Thoracic aorta (tissue), 2 donors: ENCODE measurements at places on chromosomes 12 and 14.

- DNase-seq, result no peak
Measured at GRCh38 chr12:123075646-123076171, 75.2 kb downstream of the PITPNM2 start.

DNA sequence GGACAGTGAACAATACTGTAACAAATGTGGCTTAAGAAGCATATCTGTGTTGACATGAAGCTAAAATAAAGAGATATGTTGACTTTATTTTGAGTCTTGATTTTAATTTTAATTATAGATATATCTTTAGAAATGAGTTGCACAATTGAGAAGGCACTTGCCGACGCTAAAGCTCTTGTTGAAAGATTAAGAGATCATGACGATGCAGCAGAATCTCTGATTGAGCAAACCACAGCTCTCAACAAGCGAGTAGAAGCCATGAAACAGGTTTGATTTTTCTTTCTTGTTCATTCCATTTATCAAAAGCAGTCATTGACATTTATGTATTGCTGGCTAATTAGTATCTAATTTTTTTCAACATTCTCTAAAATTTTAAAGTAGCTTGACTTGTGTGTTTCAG, 15.8 kb downstream of the FGFR1OP2 start:
- DNase-seq, result no peak

DNA sequence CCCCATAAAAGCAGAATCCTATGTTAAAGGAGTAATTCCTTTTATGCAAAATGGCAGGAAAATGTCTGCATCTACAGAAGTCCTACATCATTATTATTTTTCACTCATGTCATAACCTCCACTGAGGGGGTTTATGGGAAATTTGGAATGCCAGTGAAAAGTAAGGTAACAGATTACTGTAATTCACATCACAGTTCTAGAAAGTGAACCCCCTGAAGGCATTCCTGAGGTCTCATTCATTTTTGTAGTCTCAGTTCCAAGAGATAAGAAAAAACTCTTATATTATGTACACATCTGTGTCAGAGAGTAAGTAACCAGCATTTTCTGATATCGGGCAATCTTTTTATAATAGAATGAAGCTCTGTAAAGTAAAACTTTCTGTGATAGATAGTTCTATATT, 28.8 kb upstream of the BCAT1 start:
- DNase-seq, result no peak

- no peak for DNase-seq
Measured at GRCh38 chr14:55249423-55249822, 21.8 kb upstream of the FBXO34 start.

DNA sequence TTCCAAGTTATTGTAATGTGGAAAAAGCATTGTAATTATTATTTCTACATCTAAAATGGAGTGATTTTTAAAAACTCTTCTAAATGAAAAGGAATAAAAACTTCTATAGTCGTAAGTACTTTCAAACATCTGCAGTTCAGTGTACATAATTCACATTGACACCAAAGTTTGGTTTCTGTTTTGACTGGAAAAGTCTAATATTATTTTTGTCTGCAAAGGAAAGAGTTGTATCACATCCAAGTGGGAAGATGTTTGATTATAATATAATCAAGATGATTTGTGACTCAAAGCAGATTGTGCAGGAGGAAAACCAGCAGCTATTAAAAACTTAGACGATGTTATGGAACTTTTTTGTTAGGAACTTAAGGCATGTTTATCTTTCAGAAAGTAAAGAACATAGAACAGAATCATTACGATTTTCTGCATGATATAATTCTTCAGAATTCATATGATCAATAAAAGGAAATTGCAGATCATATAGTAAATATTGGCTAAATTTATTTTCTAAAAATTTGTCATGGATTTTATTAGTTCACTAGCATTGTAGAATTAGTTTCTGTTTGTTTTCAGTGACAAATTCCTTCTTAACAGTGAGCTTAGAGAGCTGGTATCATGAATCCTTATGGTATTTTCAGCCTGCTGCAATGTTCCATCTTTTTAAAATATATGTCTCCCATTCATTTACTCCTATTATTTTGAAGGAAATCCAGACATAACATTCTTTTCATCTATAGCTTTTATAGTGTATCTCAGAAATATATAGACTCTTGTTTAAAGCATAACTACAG, 145.8 kb downstream of the MIPOL1 start:
- DNase-seq, result no peak

- peak; percentile 47 for DNase-seq
Measured at GRCh38 chr12:26125400-26126339, 833 bp upstream of the BHLHE41 start.

- no peak for DNase-seq
Measured at GRCh38 chr12:10607885-10608458, 5.4 kb downstream of the MAGOHB start.

GRCh38 chr12:76685246-76685678, 78.7 kb upstream of the ZDHHC17 start:
- DNase-seq, result no peak

DNA sequence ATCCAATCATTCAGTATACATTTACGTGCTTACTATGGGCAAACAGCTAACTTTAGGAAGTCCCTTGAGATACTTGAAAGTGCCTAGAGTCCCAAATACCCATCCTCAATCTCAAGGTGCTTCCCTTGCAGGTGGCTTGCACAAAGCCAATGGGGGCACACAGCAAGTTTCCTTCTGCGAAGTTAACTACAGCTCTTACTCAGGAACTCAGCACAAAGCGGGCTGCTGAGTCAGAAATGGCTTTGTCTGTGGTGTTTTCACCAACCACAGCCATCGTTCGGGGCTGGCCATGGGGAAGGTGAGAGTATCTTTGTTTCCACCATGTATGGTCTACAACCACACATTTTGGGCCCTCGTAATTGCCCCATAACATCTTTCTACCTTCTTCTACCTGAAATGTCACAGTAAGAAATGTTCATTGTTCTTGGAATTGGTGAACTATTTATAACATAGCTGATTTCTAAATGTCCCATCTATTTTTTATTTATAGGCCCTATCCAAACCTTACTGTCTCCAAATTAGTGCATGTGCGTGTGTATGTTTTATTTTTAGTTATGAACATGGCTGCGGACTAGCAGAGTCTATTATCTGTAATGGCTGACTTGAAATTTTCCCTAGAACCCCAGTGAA, 13.9 kb downstream of the MFAP5 start:
- DNase-seq, result no peak

DNA sequence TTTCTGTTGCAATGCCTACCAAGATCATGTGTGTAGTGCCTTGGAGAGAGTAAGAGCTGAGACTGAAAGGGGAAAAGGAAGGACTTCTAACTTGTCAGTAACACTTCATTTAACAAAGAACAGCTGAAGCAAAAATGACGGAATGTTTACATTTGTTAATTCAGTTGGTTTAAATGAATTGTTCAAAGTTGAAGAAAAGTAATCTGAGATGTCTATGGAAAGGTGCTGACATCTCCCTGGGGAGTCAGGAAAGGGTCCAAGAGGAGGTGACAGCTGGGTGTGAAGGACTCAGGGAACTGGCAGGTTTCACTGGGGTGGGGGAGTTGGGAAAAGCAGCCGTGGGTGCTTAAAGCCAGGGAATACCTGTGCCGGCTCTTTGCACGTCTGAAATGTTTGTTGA, 7.9 kb downstream of the TMEM63C start:
- DNase-seq, result no peak

DNA sequence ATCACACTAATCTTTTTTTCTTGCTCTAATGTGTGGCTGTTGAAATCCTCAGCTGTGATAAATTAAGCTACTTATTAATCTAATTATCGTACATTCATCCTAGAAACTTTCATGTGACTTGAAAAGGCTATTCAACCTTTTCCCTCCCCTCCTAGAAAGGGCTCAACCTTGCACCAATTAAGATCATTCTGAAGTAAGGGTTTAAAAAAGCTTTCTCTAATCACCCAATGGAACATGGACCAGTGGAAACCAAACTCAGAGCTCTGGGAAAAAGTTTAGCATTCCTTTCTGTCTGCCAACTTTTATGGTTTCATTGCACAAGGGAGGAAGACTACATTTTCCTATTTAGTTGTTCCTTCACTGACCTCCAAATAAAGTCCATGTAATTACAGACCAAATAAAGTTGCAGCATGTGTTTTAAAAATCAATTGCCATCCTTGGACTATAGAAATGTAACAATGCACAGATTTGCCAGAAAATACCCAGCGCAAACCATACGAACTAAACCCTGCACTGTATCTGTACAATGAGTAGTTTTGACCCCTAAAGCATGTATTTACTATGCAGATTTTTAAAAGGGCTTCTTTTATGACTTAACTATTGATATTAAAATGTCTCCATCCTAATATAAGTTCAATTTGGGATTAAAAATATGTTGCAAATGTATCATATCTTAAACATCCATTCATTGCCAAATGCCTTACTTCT, 142.6 kb upstream of the OTX2 start:
- no peak for DNase-seq

- DNase-seq, result no peak
Measured at GRCh38 chr12:129868575-129868974, 35.2 kb downstream of the TMEM132D start.

GRCh38 chr12:30794591-30795409, 40.0 kb upstream of the CAPRIN2 start:
- DNase-seq, result peak; percentile 22

DNA sequence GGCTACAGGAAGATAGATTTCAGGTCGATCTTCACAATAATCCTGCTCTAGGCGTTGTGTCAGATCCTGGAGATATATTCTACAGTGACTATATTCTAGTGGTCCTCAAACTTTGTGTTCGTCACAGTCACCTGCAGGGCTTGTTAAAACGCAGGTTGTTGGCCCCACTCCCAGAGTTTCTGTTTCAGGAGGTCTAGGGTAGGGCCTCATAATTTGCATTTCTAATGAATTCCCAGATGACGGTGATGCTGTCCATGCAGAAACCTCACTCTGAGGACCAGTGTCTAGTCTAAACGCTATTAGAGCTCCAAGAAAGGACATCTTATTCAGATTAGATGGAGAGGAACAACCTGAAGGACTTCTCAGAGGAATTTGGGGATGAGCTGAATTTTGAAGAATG, 13.2 kb upstream of the SLC6A13 start:
- DNase-seq, result no peak

GRCh38 chr14:101584055-101584859, 23.0 kb downstream of the DIO3 start:
- no peak for DNase-seq

DNA sequence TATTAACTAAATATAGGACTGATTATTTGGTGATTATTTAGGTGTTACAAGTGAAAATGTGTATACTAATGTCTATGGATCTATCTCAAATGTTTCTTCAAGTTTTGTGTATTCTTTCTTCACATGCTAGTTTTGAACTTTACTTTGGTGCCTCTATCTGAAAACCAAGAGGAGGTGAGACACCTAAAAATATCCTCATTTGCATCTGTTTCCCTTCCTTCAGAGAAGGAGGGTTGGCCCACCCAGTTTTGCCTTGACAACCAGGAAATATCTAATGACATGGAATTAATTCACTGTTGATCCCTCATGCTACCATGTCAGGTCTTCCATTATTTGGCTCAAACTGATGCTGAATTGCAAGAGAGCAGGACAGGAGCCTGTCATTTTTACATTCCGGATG, 500.4 kb downstream of the NELL2 start:
- no peak for DNase-seq

GRCh38 chr12:131087302-131087818, 133.7 kb downstream of the ADGRD1 start:
- DNase-seq, result no peak

DNA sequence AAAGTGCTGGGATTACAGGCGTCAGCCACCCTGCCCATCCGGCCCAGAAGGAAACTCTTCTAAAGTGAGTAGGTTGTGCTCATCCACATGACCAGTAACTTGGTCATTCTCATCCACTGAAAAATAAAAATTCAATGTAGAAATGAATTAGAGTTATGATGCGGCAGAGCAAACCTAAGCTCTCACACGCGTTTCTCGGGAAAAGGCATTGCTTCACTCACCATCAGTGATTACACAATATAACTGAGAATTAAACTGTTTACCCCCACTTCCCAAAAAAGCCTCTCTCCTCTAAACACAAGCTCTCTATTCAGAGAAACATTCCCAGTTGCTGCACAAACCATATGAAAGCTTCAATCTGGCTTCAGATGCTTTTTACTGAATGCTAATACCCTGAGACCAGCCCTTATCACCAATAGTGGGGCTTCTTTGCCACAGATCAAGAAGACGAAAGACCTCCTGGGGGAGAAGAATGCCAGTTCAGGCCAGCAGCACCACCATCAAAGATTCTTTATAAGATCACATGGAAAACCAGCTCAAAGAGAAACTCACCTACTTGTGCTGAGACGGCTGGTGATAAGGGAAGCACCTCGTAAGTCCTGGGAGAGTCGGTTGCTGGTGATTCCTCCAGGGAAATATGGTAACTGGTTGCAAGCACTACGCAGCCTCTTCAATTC, 121.5 kb upstream of the SFSWAP start:
- no peak for DNase-seq

- DNase-seq, result no peak
Measured at GRCh38 chr14:24921903-24922302, 128.0 kb downstream of the STXBP6 start.

- DNase-seq, result no peak
Measured at GRCh38 chr12:123076604-123077297, 74.1 kb downstream of the PITPNM2 start.

GRCh38 chr14:101774006-101774795, 12.7 kb downstream of the PPP2R5C start:
- DNase-seq, result no peak

GRCh38 chr14:86770186-86770585, 1222.8 kb downstream of the GALC start:
- DNase-seq, result no peak

DNA sequence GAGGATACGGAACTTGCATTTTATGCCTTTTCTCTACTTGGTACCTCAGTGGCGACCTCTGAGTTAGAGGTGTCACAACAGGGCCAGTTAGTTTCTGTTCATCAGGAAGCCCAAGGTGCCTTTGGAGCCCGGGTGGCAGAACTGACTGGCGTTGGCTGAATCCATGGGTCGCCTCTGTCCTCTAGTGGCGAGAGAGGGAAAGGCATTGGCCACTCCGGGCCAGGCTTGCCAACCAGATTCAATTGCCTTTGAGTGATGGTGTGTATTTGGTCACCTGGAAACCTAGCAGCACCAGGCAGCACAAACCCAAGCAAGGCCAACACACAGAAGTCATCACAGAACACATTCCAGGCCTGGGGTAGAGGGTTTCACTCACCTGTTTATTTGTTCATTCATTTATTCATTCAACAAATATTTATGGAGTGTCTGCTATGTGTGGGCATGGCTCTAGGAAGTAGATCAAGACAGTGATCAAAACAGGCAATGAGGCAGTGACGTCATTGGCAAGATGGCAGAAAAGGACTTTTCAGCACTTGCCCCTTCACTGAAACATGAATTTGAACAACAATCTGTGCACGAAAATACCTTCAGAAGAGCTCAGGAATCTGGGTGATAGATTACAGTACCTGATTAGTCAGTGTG, 40.5 kb upstream of the KCNA5 start:
- DNase-seq, result peak; percentile 15
